ENCODE measurements at places on chromosomes 3 and 15.

GRCh38 chr3:38843898-38844297 is 27.9 kb upstream of the SCN10A start:
- H3K36me3 ChIP-seq, result no peaks in the 10 kb centered on the region
- no peak overlapping the region for H3K4me3 ChIP-seq
- H3K4me1 ChIP-seq, result no peaks in the 10 kb centered on the region

- no peaks in the 10 kb centered on the region for H3K36me3 ChIP-seq
- H3K4me3 ChIP-seq, result no peak overlapping the region
- H3K27ac ChIP-seq, result no peak overlapping the region
- no peaks in the 10 kb centered on the region for H3K4me1 ChIP-seq
Measured at GRCh38 chr15:93830221-93831080, 400.9 kb upstream of the MCTP2 start.

GRCh38 chr3:126113733-126114442 is 30.0 kb upstream of the SLC41A3 start:
- H3K4me3 ChIP-seq, result no peak overlapping the region
- no peaks in the 10 kb centered on the region for H3K27me3 ChIP-seq
- no peaks in the 10 kb centered on the region for H3K36me3 ChIP-seq
- no peaks in the 10 kb centered on the region for H3K4me1 ChIP-seq
- no peak overlapping the region for H3K27ac ChIP-seq
- DNase-seq, result no peak

DNA sequence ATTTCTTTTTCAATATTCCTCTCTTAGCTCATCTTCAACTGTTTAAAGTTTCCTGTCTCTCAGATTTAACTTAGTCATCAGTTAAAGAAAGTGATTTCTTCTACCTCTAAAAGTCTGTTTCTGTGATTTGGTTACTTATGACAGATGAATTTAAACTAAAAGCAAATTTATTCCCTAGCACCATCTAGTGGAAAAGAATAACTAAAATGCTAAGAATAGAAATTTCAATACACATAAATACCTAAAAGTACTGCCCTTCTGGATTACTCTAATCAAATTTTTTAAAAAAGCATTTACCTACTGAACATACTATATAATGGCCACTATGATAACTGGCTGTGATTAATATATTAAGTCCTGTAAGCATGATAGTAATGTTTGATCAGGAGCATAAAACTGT is 14.0 kb upstream of the ZCWPW2 start:
- H3K27ac ChIP-seq, result no peak overlapping the region
- no peaks in the 10 kb centered on the region for H3K36me3 ChIP-seq
- H3K4me3 ChIP-seq, result no peak overlapping the region
- H3K27me3 ChIP-seq, result no peaks in the 10 kb centered on the region
- peaks cover 3% of the 10 kb centered on the region for H3K4me1 ChIP-seq

- H3K36me3 ChIP-seq, result no peaks in the 10 kb centered on the region
- H3K27me3 ChIP-seq, result peaks cover 7% of the 10 kb centered on the region
- H3K27ac ChIP-seq, result no peak overlapping the region
Measured at GRCh38 chr3:149122721-149123578, 6.5 kb upstream of the HPS3 start.

DNA sequence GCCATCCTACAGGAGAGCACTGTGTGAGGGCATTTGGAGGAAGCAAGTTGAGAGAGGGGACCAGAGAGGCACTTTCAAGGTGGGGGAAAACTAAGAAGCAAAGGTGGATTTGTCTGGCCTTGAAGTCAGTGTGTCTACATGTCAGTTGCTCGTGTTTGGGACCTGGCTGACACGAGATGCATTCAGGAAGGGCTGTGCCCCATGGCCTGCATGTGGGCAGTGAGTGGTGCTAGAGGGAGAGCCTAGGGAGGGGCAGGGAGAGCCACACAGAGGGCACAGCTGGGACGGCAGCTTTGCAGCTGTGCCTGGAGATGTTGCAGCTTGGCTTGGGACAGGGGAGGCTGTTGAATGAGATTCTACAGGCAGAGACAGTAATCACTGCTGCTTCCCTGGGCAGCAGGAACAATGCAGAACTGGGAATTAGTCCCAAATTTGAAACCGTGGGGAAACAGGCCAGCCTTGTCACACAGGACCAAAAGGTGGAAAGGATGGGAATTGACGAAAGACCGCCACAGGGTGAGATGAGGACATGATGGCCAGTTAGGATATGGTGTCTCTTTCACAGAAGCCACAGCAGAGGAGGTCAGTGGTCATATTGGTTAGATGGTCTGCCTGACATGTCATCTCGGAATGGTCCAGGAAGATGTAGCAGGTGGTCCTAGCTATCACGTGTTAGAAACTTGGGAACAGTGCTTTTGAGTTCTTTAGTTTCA is 10.0 kb downstream of the SEC61A1 start:
- H3K4me3 ChIP-seq, result no peak overlapping the region
- DNase-seq, result no peak
- H3K27ac ChIP-seq, result no peak overlapping the region
- H3K4me1 ChIP-seq, result no peaks in the 10 kb centered on the region
